ENCODE measurements at places on chromosomes 5 and 9.

- DNase-seq: no peak
Observed at GRCh38 chr9:110058304-110058953, 149.5 kb downstream of the C9orf152 start.

GRCh38 chr5:136203303-136203922, 10.5 kb upstream of the SMIM32 start:
- no peak for DNase-seq

DNA sequence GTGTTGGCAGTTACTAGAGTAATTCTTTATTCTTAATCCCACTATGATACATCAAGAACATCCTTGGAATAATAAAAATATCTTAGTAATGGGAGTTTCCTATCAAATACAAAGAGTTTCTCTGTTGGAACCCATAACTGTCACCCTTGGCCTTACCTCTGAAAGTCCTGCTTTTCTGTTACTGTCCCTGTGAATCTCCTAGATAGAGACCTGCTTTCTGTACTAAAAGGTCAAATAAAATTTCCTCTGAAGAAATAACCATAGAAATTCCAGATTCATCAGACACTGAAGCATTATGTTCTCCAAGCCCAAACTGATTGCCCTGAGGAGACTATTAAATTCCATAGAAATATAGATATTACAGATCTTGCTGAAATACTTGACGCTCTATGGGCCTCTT, 63.0 kb downstream of the KCNV2 start:
- DNase-seq: no peak

DNA sequence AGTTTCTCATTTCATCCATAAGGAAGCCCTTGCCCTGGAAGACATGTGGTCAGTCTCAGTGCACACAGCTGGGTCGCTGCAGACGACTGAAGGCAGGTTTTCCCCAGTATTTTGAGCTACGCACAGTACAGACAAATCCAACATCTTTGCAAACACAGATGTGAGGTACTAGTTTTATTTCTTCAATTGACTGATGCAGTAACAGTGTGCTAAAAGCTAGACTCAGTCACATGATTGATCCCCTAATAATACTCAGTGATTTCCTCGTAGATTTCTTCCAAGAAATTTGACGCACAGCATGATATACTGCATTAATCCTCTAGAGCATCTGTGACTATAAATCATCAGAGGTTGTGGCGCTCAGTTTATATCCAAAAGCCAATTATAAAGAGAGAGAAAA, 346.1 kb downstream of the DIRAS2 start:
- DNase-seq: no peak

- no peak for DNase-seq
Observed at GRCh38 chr5:16810208-16810854, 125.8 kb downstream of the MYO10 start.

GRCh38 chr9:126862104-126862761, 1.8 kb downstream of the ZBTB34 start:
- DNase-seq: no peak

GRCh38 chr5:10555277-10555684, 8.6 kb upstream of the ANKRD33B start:
- DNase-seq: no peak

DNA sequence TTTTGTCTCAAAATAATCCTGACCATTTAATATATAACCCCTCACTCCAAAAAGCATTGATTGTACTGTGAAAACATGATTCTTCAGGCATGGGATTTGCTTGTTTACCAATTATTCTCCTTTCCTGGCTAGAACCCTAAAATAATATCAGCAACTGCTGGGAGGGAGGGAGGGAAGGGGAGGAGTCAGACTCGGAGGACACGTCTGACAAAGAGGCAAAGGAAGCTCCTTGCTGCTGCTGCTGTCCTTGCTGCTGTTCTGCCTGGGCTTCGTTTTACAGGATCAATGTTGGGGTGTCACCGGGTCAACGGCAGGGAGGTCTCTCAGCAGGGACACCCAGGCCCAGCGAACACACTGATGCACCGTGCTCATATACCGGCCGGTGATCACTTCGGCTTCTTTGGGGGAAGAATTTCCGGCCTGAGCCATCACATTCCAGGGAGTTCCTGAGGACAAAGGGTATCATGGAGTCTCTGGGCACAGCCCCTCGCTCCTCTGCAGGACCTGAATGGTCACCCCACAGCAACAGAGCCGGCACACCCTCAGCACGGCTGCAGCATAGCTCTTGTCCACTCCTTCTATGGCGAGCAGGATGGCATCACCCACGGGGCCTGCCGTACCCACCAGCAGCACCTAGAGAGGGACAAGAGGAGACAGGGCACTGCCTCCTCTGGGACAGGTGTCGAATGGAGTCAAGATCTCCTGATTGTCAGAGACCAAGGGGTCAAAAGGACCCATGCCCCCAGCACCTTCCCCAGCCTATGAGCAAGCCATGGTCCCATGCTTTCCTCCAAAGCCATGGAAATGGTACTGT, 27.9 kb downstream of the MED10 start:
- no peak for DNase-seq

DNA sequence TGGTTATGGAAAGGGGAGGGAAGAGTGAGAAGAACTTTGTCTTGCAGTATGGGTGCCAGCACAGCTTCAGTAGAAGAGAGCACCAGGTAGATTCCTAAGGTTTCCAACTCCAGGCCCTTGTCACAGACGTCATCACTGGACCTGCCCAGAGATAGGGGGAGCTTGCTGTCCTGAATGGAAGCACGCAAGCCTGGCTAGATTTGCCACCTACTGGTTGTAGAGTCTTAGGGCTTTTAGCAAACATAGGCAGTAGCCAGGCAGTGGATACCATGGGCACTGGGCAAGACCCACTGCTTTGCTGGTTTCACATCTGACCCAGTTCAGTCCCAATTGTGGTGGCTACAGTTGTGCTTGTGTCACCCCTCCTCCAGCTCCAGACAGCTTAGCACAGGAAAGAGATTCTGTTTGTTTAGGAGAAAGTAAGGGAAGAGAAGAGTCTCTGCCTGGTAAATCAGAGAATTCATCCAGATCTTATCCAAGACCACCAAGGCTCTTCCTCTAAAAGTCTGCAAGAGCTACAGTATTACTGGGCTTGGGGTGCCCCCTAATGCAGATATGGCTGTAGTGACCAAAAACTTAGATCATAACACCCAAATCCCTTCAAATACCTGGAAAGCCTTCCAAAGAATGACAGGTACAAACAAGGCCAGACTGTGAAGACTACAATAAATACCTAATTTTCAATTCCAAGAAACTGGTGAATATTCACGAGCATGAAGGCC, 158.9 kb downstream of the HINT1 start:
- DNase-seq: no peak

- no peak for DNase-seq
Observed at GRCh38 chr9:114153761-114154599, 1.4 kb upstream of the COL27A1 start.

- no peak for DNase-seq
Observed at GRCh38 chr5:178338126-178338749, 105.6 kb upstream of the PHYKPL start.

DNA sequence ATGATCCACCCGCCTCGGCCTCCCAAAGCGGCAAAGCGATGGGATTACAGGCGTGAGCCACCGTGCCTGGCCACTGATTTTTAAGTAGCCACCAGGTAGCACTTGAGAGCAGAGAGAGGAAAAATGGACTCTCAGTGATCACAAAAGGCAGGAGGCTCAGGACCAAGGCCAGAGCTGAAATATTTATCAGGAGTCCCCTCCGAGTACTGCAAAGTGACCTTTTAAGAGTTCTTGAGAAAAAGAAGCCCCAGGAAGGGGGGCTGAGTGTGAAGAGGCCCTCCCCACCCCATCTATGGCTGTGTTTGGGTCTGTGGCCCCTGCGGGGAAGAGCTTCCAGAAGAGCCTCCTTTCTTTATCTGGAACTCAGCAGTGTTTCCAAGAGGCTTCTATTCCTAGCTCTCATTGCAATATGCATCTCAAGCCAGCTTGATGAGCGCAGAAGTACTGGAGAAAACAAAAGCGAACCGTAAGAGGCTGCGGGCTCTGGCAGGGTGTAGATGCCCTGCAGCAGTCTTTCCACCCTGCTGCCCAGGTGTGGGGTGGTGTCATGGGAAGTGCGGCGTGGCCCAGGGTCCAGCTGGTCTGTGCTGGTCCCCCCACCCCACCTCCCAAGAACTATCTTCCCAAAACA, 75.5 kb upstream of the CDK20 start:
- DNase-seq: no peak

DNA sequence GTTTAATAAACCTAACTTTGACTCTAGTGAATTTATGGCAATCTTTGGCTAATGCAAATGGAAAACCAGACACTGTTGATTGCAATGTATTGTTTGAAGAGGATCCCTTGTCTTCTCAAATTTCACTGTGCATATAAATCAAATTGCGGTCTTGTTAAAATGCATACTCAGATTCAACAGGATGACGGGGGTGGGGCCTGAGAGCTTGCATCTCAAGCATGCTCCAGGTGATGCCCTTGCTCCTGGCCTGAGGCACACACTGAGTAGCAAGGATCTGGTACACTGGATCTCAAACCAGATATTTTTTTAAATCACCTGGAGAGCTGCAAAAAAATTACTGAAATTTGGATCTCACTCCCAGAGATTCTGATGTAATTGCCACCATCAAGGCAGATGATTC, 463.7 kb downstream of the DNAH5 start:
- DNase-seq: no peak

DNA sequence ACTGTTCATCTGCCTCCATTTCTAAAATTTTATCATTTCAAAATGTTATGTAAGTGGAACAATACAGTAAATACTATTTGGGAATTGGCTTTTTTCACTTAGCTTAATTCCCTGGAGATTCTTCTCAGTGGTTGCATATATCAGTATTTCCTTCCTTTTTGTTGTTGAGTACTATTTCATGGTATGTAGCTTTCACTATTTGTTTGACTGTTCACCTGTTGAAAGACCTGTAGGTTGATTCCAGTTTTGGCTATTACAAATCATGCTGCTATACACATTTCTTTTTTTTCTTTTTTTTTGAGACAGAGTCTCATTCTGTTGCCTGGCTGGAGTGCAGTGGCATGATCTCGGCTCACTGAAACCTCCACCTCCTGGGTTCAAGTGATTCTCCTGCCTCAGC, 33.0 kb upstream of the PWWP2A start:
- no peak for DNase-seq

DNA sequence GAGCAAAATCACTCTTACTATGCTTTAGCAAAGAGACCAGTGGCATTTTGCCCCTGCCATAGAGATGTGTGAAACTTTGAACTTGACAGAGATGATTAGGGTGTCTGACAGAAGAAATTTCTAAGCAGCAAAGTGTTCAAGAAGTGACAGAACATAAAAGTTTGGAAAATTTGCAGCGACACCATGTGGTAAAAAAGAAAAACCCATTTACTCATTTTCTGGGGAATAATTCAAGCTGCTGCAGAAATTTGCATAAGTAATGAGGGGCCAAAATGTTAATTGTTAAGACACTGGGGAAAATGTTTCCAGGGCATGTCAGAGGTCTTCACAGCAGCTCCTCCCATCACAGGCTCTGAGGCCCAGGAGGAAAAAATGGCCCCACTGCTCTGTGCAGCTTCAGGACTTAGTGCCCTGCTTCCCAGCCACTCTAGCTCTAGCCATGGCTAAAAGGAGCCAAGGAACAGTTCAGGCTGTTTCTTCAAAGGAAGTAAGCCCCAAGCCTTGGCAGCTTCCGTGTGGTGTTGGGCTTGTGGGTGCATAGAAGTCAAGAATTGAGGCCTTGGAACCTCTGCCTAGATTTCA, 6.1 kb upstream of the AP3B1 start:
- DNase-seq: no peak

- no peak for DNase-seq
Observed at GRCh38 chr9:69173891-69174615, at the start of gene TJP2. Gene TJP2, plus strand, starts transcription at chr9:69174277. Its CDS starts 96 bp downstream, at chr9:69174373.

DNA sequence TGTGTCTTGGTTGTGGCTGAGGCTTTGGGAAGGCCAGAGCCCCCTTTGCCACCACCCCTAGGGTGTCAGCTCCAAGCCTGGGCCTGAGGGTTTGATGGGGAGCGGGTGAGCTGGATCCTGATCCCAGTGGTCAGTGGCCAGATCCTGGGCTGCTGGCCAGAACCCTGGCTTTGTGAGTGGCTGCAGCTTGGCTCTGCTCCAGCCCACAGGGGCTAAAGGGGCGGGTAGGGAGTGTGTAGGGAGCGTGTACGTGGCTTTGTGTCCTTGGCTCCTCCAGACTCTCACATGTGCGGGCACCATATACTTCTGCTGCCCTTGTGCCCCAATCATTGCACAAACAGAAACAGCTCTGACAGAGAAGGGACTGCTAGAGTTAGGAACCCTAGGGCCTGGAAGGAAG, 1.2 kb upstream of the IL11RA start:
- no peak for DNase-seq

- no peak for DNase-seq
Observed at GRCh38 chr9:98409719-98410118, 154.3 kb upstream of the TBC1D2 start.

GRCh38 chr5:138653502-138653901, 78.3 kb upstream of the HSPA9 start:
- DNase-seq: no peak

DNA sequence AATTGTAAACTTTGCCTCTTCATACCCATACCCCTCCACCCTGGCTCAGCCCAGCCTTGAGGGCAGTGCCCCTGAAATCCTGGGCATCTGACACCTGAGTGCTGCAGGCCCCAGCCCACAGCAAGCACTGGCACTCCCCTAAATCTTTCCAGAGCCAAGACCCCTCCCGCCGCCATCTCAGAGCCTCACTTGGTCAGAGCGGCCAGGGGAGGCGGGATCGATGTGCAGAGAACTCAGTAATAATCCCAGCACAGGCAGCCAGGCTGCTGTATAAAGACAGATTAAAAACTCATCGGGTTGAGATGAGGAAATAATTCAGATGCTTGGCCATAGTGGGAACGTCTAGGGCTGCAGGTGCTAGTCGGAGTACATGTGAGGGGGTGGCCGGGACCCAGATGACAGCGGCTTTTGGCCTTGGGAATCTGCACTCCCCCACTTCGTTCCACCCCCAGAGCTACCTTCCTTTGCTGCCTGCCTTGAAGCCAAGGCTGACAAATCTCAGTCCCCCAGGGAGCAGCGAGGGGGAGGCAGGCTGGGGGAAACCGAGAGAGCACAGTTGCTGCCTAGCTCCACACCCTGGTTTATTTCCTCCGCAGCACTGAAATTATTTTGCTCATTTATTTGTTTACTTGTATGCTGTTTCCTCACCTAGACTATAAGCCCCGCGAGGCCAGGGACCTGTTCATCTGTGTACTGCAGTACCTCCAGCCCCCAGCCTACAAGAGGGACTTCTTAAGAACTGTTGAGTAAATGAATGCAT, 19.5 kb upstream of the ARAP3 start:
- DNase-seq: no peak

DNA sequence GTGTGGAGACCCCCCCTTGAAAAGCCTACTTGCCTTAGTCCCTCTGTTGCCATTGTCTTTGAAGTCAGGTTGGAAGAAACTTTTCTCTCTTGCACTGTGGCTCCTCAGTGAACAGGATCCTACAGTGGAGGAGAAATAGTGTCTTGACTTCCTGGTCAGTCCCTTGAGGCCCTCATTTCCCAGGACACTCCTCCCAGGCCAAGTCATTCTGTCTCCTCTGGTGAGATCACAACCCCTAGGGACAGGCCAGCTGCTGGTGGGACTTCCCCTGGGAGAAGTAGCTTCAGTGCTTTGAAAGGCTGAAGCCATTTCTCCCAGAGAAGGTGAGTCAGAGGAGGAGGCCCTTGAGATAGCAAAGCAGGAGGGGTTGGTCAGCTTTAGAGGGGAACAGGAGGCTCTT, 10.1 kb upstream of the GRIA1 start:
- no peak for DNase-seq

Measured in AG04449 (cell line).